ENCODE measurements at places on chromosomes 3 and 15.
A peak's percentile ranks its signal among the peaks of the same experiment; 100 is the strongest.

GRCh38 chr15:99476413-99477222 is 89.2 kb upstream of the MEF2A start:
- peak; percentile 98 for DNase-seq

DNA sequence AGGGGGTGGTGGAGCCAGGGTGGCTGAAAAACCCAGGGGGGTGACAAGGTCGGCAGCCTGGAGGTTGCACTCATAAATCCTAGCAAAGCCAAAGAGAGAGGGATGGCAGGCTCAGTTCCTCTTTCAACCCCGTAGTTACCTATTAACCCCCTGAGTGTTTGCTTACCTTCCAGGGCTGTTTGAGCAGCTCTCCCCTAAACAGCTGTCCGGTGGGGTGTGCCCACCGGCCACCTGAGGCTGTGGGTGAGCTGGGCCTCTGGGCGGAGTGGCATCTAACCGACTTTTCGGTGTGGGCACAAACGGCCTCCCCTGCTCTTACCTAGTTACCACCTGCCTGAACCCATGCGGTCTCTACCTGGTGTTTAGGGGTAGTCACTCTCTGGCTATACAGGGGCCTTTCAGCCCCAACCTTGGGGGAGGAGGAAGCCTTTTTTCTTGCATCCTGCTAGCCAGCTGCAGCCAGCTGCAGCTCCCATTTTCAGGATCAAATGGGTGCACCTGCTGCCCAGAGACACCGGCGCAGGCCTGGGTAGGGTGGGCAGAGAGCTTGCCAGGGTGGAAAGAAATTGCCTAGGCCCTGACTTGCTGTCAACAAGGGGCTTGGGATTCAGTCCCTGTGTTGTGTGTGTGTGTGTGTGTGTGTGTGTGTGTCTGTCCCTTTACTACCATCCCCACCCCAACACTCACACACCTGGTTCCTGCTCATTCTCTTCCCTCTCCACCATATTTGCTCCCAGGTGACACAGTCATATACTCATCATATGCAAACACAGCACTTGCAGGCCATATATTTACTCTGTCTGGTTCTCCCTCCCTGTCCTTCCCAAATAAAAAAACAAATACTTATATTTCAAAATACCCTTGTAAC is 3.7 kb downstream of the DLL4 start:
- no peak for DNase-seq

DNA sequence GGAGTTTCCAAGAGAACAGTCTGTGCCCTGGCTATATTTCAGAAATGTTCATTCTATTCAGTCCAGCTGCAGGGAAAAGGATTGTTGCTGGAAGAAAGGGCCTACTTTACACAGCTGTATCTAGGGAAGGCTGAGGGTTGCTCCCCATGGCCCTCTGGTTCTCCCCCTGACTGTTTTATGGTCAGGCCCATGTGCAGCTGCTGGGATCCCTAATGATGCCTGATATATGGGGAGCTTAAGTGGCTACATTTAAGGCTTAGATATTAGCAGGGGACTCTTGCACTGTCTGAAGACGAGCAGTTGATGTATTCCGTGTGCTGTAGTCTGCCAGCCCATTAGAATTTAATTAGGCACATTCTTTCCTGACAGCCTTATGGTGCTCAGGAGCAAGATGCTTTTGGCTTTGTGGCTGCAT is 72.0 kb downstream of the FAM43A start:
- DNase-seq, result no peak

GRCh38 chr3:143677430-143677829 is 170.8 kb downstream of the SLC9A9 start:
- no peak for DNase-seq

DNA sequence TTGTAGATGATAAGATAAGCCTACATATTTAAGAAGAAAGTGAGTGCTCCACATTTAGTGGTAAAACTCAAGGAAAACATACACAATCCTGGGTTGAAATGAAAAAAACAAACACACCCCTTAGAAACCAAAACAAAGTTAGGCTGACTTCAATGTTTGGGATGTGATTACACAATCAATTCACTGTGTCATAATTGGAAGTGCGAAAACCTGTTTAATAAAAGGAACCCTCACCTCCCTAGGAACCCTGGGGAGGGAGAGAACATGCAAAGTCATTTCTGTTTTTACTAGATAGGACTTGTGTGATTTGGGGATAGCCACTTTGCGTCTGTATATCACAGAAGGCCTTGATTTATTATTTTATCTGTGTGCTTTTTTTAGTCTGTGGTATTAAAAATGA is 275.0 kb downstream of the NFKBIZ start:
- peak; percentile 57 for DNase-seq

DNA sequence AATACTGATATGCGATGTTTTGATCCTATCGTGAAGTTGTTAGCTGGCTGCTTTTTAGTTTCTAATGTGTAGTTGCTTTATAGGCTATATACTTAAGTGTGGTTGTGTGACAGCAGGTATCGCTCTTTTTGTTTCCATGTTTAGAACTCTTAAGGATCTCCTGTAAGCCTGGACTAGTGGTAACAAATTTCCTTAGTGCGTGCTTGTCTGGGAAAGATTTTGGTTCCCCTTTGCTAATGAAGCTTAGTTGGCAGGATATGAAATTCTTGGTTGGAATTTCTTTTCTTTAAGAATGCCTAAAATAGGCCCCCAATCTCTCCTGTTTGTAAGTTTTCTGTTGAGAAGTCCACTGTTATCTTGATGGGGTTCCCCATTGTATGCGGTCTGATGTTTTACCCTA is 173.6 kb downstream of the DOCK3 start:
- no peak for DNase-seq

GRCh38 chr3:66473692-66474091 is 27.1 kb downstream of the LRIG1 start:
- DNase-seq, result peak; percentile 95

GRCh38 chr15:48630245-48630644 is 15.3 kb downstream of the FBN1 start:
- DNase-seq, result peak; percentile 41

DNA sequence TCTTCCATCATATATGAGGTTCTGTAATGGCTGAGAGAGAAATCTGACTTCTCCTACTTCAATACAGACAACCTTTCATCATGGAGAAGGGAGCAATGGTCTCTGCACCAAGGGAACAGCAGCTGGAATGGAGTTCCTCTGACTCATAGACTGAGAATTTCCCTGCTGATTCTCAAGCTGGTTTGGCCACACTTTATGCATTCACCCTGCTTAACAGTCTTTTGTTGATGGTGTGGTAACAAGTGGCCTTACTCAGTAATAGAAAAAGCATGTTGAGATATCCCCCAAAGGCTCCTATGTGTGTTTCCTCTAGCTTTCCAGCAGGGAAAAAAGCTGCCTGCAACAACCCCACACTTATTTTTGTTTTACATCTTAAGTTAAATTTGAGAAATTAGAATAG is 138.1 kb downstream of the GREM1 start:
- DNase-seq, result peak; percentile 99

- DNase-seq, result no peak
Observed at GRCh38 chr3:72590732-72591221, 257.5 kb downstream of the SHQ1 start.

- no peak for DNase-seq
Observed at GRCh38 chr15:80437334-80437891, 33.2 kb downstream of the ARNT2 start.

GRCh38 chr3:49841126-49841696 is 15.2 kb downstream of the TRAIP start:
- DNase-seq, result peak; percentile 20

GRCh38 chr15:34773917-34774316 is 19.1 kb upstream of the GJD2 start:
- DNase-seq, result no peak

GRCh38 chr3:42786212-42786611 is 13.2 kb upstream of the CCDC13 start:
- DNase-seq, result no peak

GRCh38 chr3:159114582-159114981 is 312.7 kb downstream of the MFSD1 start:
- no peak for DNase-seq

DNA sequence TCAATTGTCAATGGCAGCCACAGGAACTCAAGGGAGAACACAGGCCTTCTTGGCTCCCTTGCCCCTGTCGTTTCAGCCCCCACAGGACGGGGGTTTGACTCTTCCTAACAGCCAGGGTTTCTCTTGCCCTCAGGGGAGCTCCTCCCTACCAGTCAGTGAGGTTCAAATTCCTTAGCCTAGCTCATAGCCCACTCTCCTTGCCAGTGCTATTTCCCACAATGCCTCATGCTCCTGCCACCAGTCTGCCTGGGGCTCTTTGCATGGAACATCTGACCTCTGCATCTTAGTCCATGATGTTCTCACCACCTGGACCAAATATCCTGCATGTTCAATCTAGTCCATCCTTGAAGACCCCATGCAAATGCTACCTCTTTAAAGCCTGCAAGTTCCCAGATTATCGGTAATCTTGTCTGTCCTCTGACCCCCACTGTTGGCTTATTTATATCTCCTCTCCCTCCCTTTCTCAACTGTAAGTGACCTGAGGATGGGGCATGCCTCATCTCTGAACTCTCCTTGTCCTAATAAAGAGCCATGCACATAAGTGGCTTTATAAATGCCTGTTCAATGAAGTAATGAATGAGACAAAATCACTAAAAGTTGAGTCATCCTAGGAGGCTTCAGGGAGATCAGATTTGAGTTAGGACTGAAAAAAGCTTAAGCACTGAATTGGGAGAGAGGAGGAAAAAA is 78.0 kb downstream of the MYO1E start:
- peak; percentile 98 for DNase-seq

GRCh38 chr3:116342499-116342898 is 102.8 kb downstream of the LSAMP start:
- DNase-seq, result no peak

GRCh38 chr15:64476550-64476949 is 16.2 kb downstream of the ZNF609 start:
- no peak for DNase-seq

GRCh38 chr3:194306771-194307640 is 44.1 kb downstream of the CPN2 start:
- DNase-seq, result no peak

DNA sequence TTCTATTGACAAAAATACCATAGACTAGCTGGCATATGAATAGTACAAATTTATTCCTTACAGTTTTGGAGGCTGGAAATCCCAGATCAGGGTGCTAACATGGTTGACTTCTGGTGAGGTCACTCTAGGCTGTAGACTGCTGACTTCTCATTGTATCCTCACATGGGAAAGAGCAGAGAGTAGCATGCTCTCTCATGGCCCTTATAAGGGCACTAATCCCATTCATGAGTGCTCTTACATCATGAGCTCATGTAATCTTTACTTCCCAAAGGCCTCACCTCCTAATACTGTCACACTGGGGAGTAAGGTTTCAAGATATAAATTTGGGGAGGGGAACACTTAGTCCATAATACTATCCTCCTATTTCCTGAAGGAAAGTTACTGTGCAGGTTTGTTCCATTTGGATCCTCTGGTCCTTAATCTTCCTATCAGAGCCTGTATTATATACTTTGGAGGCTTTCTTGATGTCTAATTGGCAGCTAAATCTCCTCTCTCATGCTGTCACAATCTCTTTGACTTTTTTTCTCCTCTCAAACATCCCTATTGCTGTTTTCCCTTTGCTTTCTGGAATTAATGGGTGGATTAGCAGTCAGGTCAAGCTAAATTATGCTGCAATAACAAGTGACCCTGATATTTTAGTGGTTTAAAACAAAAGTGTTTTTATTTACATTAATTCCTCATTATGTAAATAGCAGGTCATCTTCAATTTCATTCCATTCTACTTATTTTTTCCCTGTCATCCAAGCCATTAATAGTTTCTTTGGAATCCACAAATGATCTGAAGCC is 23.1 kb upstream of the LEKR1 start:
- no peak for DNase-seq

- DNase-seq, result peak; percentile 56
Observed at GRCh38 chr15:63381301-63382204, at the start of gene CA12. CA12 (minus strand) TSS chr15:63381846; CDS start chr15:63381720, 126 bp downstream.

- peak; percentile 93 for DNase-seq
Observed at GRCh38 chr15:76155731-76156130, 95.9 kb downstream of the TMEM266 start.

- DNase-seq, result no peak
Observed at GRCh38 chr3:123448536-123449101, at the start of gene ADCY5. ADCY5 (minus strand) TSS chr3:123449090; CDS start chr3:123448545, 545 bp downstream.

GRCh38 chr15:82810061-82810889 is 847 bp downstream of the WHAMM start:
- DNase-seq, result peak; percentile 76

DNA sequence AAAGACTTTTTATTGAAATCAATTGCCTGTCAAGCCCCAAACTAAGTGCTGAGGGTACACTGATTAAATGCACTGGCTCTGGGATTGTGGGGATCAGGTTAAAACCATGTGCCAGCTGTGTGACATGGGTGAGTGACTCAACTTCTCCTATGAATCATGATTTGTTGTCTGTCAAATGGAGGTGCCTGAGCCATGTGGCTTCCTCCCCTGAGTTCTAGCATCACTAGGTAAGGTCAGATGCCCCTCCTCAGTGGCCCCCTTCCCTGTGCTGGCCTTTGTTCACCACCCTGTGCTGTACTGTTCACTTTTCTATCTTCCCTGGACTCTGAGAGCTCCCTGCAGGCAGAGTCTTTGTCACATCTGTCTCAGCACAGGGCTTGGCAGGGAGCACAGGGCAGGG is 43.6 kb upstream of the ATP2B2 start:
- no peak for DNase-seq

DNA sequence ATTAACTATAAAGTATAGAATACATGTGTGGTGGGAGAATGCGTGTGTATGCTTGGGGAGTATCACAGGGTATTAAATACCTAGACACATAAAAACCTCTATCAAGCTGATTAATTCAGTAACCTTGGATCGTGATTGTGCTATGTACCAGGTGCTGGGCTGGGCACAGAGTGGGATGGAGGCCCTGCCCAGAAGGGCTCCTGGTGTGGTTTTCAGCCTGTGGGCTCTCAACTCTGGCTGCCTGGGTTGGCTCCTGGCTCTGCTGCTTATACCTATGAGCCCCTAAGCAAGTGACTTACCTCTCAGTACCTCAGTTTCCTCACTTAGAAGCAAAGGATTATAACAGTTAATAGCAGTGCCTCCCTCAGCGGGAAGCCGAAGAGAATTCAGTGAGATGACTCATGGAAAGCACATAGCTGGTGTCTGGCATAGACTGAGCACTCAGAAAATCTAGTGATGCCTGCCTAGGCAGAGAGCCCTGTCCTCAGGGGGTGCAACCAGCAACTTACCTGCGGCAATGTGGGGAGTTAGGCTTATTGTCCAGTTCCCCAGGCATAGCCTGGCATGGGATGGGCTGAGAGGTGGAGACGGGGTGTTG is 90.6 kb upstream of the MYZAP start:
- peak; percentile 59 for DNase-seq

GRCh38 chr3:139427283-139428060 is 38.0 kb upstream of the COPB2 start:
- DNase-seq, result peak; percentile 72

- DNase-seq, result peak; percentile 25
Observed at GRCh38 chr3:57017459-57017845, 43.0 kb upstream of the SPATA12 start.

DNA sequence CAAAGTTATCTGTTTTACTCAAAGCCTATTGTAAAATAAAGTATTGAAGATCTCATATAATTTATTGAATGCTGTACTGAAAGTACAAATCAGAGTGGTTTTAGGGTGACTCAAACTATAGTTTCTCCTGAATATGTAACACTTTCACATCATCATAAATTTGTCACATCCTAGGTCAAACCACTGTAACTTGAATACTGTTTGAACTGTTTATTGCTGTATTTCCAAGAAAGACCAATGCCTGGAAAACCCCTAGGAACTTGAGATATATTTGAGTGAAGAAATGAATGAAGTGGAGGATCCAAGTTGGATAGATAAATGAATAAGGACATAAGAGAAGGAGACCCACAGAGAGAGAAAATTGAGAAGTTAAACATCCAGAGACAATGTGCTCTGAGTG is 348.2 kb downstream of the GRM7 start:
- no peak for DNase-seq
